Fibroblast of skin of right biceps (primary cell): ENCODE measurements at places on chromosomes 3 and 15.

DNA sequence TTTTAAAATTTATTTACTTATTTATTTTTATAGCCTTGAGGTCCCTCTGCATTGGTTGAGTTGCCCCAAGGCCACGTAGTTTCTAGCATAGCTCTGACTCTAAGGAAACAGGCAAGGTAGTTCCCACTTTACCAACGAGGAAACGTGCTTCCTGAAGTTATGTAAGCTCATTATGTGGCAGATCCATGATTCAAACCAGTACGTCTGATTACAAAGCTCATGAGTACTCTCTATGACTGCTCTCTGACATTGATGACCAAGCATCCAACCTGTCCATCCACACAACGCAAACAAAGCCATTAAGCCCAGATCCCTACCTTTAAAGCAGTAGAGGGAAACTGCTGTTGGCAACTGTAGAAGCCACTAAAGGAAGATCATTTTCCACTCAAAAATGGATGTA, 25.6 kb downstream of the WWTR1 start:
- no peak for DNase-seq

DNA sequence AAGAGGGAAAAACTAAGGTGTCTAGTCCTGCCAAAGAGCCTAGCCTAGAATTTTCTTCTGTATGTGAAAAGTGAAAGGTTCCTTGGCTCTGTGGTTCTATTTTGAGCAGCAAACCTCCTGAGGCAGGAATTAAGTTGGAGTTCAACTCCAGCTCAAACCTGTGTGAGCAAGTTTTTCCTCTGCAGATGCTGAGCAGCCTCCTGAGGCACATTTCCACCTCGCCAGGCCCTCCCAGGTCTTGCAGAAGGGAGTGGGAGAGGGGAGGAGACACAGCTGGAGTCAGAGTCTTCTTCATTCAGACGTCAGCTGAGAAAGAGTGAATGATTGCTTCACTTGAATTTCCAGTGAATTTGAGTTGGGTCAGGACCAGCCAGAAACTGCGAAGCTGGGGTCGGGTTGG, 69.5 kb upstream of the ETV5 start:
- DNase-seq: no peak

DNA sequence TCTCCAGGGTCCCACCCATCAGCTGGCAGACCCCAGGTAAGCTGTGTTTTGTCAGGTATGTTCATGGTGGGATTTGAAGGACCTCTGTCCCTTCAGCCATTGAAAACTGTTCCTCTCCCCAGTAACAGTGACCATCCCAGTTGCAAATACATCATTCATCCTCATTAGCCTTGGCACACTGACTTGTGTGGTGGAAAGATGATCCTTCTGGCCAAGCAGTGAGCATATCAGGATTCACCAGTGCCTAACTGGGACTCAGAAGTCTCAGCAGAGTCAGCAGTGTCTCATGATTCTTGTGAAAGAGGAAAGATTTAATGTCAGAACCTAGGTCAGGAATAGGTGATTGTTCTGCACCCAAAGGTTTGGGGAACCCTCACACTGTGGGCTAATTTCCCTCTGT, 90.2 kb downstream of the DNAJB8 start:
- DNase-seq: no peak

DNA sequence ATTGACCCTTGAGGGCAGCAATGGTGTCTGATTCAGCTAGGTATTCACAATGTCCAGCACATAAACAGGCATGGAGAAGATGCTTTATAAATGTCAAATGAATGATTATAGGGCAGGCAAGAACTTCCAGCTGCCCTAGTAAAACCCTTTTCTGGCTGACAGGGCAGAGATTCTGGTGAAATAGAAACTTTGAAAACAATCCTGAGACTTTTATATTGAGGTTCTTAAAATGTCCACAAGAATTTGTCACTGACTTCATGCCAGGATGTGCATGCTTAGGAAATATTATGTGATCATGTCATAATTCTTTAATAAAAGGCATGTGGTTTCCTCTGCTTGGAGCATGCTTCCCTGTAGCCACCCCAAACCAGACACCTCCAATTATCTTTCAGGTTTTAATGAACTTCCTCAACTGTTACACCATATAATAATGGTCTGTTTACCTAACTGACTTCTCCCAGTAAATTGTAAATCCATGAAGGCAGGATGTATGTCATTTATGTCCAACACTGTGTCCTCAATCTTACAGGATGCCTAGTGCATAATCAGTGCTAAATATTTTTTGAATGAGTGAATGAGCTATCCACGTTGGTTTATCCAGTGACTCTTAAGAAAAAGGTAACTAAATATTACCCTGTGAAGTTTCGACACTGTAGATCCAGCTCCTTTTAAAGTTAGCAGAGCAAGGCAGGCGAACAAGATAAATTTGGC, 43.4 kb upstream of the CLRN1 start:
- peak; percentile 77 for DNase-seq

- peak; percentile 82 for DNase-seq
Measured at GRCh38 chr3:10442151-10442795, 63.1 kb downstream of the ATP2B2 start.

DNA sequence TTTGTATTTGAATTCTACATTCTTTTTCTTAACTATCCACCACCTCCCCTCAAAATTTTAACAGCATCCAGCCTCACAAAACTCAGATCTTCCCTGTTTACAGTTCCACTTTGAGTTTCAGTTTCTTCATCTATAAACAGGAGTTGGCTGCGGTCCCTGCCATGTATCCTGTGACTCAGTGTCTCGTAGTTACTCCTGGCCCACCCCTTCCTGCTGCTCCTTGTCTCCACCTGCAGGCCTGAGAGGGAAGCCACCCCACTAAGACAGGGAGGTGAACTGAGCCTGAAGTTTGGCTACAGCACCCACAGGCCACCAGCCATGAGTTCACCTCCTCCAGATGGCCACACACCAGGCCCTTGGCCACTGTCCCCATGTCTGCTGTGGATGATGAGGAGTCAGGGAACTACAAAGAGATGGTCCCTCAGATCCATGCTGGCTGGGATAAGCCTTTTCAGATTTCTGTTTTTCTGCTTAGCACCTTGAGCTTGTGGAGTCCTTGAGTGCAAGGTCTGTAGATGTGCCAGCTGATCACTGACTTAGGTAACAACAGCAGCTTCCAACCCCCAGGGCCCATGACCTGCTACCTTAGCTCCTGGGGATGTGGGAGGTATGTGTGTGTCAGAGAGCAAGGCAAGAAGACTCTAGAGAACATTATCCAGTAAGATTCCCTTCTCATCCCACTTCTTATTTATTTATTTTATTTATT, 37.5 kb downstream of the CD86 start:
- peak; percentile 26 for DNase-seq

DNA sequence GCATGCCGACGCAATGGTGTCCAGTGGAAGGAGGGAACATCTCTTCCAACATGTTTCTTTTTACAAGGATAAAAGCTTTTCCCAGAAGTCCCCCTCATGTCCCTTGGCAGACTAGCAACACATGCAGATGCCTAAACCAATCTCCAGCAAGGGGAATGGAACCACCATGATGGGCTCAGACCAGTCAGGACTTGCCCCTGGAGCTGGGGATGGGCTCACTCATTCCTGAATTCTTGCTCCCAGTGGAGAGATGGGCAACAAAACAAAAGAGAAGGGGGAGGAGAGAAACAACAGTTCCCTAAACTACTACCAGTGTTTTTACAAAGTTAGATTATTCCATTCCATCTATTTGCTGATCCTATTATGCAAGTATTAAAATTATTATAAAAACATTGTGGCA, 76.8 kb upstream of the OXTR start:
- no peak for DNase-seq

DNA sequence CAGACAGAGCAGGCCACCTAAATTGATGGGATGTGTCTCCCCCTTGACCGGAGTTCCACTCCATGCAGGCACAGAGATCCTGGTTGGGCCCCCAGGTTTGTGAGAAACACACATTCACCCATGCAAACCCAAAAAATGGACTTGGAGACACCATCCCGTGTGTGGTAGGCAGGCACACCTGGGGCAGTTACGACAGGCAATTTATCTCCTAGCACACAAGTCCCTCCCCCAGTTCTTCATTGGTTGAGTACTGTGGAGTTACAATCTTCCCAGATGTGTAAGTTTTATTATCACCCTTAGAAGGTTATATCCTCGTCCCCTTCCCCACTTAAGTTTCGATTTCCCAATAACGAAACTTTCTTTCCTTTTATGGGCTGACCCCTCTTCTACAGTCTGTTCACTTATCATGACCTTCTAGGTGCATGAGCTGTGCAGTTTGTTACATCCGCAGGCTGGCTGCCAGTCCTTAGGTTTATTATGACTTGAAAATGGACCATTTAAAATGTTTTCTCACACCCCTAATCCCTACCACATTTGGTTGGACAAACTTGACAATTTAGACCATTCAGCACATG, 27.3 kb downstream of the ARL8B start:
- no peak for DNase-seq

- DNase-seq: peak; percentile 42
Measured at GRCh38 chr3:30720586-30721313, 114.3 kb downstream of the TGFBR2 start.

DNA sequence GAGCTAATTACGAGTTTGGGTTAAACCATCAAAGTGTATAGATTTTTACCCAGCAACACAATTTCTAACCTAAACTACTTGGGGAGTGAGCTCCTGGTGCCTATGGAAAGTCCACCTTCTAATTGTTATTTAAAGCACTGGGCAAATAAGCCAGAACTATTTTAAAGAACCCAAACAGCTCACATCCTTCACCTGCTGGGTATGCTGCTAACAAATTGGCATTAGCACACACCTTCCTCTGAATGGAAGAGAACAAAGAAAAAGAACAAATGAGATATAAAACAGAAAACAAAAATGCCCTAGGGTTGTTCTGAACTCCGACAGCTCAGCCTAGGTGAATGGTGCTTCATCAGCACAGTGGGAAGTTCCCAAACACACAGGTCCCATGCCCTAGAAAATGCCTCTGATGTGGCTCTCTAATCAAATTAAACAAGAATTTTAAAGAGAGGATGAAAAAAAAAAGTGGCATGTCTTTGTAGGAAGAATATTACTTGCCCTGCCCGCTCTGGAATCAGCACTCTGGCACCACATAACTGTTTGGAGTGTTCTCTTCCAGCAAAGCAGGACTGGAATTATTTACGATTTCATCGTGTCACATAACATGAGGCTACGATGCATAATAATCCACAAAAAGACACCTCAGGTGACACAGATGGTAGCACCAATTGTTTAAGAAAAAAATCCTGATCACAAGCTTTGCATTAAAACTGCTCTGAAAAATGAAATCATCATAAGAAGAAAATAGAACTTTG, 334.4 kb downstream of the GBE1 start:
- DNase-seq: no peak

- DNase-seq: no peak
Measured at GRCh38 chr3:170716172-170716805, 130.4 kb upstream of the SLC7A14 start.

- DNase-seq: peak; percentile 93
Measured at GRCh38 chr3:49007771-49008528, 759 bp downstream of the WDR6 start.

DNA sequence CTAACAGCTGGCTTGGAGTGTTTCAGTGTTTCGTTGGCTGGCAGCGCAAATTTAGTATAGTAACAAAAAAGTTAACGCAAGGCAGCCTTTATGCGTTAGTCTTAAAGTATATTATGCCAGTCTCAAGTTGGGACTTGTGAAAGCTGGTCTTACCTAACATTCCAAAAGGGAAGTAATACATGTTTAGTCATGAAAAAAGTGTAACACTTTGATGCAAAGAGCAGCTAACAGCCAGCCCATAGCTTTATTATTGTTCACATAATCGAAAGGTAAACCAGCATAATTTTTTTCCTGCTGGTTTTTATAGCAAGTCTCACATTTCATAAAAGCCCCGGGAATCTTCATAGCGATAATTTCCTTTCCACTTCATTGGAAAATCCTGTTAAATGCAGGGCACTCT, 2.4 kb upstream of the GPR87 start:
- no peak for DNase-seq

DNA sequence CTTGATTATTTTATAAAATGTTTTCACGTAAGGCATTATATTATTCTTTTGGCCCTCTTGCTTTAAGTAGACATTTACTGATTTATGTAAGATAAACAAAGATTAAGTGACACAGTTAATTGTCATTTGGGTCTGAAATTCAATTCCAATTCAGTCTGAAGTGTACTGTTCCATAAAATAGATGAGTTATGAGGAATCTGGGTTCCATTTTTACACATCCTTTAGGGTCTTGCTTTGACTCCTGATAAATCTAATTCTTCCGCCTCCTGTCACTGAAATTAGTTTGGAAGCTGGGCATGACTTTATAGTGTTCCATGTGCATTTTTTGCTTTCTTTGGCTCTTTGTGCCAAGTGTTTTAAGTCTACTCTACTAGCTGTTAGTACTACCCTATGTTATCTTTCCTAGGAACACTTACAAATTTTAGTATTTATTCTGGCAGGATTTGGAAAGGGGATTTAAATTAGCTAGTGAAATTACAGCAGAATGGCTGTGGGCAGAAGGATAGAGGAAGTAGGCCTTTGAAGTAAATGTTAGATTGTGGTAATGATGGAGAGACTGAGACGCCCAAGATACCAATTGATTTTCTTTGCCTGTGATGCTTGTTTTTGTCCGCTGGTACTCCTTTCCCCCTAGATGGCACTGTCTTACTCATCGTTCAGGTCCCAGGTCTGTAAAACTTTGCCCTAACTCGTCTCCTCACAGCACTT, 14.3 kb downstream of the ARL8B start:
- peak; percentile 19 for DNase-seq

- DNase-seq: peak; percentile 78
Measured at GRCh38 chr3:8492744-8493511, 8.7 kb upstream of the LMCD1 start.

- peak; percentile 53 for DNase-seq
Measured at GRCh38 chr3:108455212-108455705, 55.1 kb downstream of the MYH15 start.

GRCh38 chr15:66404532-66404931, 17.8 kb downstream of the MAP2K1 start:
- DNase-seq: no peak

- DNase-seq: peak; percentile 15
Measured at GRCh38 chr3:146637871-146638270, 32.7 kb upstream of the PLSCR5 start.
